ENCODE measurements at places on chromosomes 13 and 19.

- DNase-seq: no peak
Measured at GRCh38 chr19:5844456-5845433, 5.2 kb upstream of the FUT6 start.

DNA sequence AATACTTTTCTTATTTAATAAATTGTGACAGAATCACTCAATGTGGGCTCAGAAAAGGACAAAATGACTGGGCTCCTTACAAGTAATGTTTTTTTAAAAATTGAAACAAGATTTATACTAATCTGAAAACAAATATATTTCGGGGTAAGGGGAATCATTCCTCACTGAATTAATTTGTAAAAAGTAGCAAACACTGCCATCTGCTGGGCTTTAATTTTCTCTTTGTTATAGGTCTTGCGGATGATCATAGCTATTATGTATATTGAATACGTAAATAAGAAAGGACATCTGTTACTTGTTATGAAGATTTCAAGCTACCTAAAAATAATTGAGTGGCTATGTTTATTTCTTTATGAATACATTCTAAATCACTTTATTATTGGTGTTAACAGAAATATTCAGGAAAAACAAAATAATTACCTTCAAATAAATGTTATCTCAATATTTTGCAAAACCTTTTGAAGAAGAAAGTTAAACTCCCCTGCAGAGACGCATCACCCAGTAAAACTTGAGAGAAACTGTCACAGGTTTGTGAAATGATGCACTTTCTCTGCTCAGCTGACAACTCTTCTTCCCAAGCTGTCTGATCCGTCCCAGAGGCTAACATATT lies 17.8 kb upstream of the ENOX1 start:
- DNase-seq: no peak

- no peak for DNase-seq
Measured at GRCh38 chr13:108786456-108787200, 157.2 kb downstream of the MYO16 start.

DNA sequence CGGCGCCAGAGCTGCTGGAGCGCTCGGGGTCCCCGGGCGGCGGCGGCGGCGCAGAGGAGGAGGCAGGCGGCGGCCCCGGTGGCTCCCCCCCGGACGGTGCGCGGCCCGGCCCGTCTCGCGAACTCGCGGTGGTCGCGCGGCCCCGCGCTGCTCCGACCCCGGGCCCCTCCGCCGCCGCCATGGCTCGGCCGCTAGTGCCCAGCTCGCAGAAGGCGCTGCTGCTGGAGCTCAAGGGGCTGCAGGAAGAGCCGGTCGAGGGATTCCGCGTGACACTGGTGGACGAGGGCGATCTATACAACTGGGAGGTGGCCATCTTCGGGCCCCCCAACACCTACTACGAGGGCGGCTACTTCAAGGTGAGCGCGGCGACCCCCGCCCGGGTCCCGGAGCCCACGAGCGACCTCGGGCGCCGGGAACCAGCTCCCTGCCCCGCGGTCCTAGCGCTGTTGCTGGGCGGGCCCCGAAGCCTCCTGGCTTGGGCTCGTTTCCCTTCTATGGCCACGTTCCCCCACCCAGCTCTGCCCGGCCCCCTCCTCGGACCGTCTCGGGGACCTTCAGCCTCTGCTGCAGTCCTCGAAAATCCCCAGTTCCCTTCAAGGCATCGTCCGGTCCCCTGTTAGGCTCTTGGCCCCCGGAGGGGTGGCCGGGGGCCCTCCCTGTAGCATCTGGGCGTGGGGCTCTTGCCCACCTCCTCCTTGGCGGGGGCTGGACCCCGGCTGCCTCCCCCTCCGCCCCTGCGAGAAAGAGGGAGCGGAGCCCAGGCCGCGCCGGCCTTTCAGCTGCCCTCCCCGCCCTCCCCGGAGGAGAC lies at the start of gene CDC34:
Gene CDC34, plus strand, starts transcription at position 8 of the 808 bp plus-strand sequence. Its CDS starts 172 bp downstream, at position 180.
- DNase-seq: no peak

- DNase-seq: no peak
Measured at GRCh38 chr19:36113894-36114720, 568 bp downstream of the POLR2I start.

DNA sequence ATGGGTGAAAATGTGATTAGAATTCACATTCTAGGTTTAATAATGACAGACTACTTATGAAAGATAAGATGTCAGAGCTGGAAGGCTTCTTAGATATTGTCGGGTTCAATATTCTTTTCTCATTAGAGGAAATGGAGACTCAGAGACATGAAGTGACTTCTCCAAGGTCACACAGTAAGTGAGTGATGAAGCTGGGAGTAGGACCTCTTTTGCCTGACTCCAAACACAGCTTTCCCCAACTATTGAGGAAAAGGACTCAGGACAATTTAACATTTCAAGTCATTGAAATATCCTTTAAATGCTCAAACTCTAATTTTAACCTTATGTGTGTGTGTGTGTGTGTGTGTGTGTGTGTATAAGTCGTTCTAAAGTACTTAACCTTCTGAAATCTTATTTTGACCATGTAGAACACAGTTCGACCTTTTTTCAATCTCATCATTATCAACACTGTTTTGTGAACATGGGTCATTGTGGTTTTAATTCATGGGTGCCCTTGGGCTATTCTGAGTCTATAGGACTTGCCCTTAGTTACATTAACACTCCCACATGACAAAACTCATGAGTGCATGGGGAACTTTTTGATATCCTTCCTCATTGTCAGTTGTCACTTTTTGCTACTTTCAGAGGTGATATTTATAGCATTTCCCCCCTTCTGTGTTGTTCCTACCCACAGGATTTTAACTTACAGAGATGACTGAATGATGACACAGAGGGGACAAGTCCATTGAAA lies 53.0 kb downstream of the LRCH1 start:
- no peak for DNase-seq

DNA sequence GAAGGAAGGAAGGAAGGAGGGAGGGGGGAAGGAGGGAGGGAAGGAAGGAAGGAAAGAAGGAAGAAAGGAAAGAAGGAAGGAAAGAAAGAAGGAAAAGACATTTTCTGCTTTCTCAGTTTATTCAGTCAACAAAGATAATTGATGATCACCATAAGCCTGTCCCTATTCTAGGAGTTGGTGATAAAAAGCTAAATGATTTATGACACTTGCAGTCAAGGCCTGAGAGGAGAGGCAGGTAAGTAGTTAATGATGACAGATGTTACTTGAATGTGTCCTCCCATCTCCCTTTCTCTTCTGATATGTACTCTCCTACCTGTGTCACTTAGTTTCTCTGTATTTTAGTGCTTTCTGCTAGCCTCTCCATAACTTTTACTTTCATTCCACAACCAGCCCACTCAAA lies 141.3 kb downstream of the SLITRK6 start:
- DNase-seq: no peak

DNA sequence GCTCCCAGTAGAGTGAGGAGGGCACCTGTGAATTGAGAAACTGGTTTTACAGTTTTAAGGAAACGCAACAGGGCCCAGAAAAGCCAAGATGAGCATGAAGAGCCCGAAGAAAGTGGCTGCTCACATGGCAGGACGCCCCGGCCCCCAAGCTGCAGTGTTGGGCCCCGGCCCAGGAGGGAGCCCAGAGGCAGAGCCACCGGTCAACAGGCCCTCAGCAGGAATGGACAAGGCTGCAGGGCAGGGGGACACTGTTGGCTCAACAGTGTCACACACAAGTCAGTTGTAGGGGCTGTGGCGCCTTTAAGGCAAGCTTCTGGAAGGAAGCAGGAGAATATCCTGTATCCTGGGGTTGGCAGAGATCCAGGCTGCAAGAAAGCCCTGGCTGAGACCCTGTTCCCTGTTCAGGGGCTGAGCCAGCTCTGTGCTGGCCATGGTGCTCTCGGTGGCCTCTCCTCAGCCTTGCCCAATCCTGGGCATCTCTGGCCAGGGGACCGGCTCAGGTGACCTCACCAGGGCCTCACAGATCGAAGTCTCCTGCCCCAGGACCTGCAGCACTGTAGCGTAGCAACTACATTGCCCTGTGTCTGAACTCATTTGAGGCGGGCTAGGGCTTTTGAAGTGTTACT lies 28.0 kb downstream of the UPF1 start:
- no peak for DNase-seq

GRCh38 chr13:25529425-25529824 lies 157.7 kb downstream of the ATP8A2 start:
- no peak for DNase-seq

DNA sequence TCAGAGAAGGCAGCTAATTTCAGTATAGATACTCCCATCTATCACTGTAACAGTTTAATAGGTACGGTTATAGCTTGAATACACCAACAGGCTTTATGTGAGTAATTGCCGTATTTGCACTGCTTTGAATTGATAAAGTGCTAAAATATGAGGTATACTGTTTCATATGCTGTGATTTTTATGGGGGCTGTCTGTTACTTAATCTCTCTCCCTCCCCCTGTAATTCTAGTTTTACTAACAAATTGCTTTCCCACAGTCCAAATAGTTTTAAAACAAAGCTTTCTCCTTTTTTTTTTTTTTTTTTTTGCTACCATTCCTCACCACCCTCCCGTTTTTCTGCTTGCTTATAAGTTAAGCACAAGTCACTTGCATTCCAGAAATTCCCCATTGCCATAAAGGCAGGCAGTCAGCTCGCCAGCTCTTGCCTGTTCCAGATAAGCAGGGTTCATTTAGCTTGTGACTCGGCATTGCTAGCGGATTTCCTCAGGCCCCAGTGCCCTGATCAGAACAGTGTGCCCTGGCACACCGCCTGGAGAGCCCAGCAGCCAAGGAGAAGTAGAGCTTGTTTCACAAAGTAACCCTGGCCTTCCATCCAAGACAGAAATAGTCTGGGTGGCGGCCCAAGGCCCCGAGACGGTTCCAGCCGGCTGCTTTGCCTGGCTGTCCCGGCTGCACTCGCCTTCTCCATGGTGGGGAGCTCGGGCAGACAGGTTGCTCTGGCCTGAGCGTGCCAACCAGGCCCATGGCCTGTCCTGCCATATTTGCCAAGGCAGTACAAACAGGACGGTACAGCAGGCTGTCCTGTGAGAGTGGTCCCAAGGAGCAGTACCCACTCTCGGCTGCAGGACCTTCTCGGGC lies 43.5 kb upstream of the NPAS1 start:
- DNase-seq: no peak

- no peak for DNase-seq
Measured at GRCh38 chr13:39567569-39567968, 35.4 kb downstream of the LHFPL6 start.

- no peak for DNase-seq
Measured at GRCh38 chr19:11138601-11139300, 16.8 kb downstream of the SPC24 start.

- no peak for DNase-seq
Measured at GRCh38 chr19:30155381-30156200, 213.6 kb downstream of the URI1 start.

DNA sequence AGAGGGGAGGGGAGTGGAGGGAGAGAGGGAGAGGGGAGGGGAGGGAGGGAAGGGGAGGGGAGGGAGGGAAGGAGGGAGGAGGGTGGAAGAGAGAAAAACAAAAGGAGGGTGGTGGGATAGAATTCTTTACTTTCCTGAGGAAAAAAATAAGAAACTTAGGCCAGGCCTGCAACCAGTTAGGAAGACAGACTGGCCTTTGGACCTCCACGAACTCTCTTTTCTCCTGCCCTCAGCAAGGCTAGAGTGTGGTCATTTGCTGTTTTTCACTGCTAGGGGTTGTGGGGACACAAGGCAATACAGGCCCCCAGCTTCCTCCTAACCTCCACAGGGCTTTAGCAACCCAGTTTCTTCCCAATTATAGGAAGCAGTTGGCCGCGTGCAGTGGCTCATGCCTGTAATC lies 4.2 kb downstream of the CCDC8 start:
- no peak for DNase-seq

GRCh38 chr13:101205408-101205807 lies 210.9 kb downstream of the NALCN start:
- no peak for DNase-seq

GRCh38 chr13:113776231-113777125 lies 17.5 kb downstream of the TMEM255B start:
- DNase-seq: no peak

DNA sequence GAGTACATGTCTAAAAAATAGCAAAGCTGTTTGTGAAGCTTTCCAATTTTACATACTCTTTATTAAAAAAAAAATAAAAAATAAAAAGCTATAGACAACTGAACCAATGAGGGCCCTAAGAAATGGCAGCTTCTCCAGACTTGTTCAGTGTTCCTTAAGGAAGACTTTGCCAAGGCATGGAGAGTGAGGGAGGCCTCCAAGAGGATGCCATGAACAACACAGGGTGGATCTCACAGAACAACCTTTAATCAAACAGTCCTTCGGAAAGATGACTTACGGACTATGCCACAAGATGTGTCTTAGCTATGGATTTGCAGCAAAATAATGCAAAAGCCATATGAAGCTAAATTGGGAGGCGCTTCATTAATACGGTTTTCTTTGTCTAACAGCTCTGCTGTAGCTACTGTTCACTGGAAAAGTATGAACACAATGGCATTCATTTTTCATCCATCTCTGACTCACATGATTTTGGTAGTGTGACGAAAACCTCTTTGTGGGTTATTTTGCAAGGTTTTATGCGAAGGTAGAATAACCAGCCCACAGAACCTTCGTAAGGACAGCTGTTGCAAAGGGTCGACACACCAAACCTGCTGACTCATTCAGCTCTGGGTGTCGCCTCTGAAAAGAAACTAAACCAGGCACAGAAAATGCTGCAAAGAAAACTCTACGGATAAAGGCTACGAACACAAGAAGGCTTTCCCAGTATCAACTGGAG lies 27.7 kb downstream of the EFNB2 start:
- DNase-seq: no peak

- no peak for DNase-seq
Measured at GRCh38 chr13:109196948-109197347, 567.5 kb downstream of the MYO16 start.

GRCh38 chr19:5220866-5221265 lies 119.7 kb downstream of the PTPRS start:
- no peak for DNase-seq

GRCh38 chr13:84126671-84127171 lies 244.4 kb upstream of the SLITRK1 start:
- no peak for DNase-seq

DNA sequence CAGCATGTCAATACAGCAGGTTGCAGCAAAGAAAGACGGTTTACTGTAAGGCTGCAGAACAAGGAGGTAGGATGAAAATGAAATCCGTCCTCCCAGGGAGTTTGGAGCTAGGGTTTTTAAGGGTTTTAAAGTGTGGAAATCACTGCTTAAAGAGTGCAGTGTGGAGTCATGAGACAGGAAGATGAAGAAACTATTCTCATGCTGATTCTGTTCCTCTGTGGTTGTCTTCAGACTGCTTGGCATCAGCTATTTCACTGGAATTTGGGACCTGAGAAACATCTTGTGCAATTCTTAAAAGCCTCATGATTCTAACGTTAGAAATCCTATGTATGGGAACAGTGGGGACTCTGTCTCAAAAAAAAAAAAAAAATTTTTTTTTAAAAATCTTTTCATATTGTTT lies 11.4 kb downstream of the ZNF331 start:
- no peak for DNase-seq

DNA sequence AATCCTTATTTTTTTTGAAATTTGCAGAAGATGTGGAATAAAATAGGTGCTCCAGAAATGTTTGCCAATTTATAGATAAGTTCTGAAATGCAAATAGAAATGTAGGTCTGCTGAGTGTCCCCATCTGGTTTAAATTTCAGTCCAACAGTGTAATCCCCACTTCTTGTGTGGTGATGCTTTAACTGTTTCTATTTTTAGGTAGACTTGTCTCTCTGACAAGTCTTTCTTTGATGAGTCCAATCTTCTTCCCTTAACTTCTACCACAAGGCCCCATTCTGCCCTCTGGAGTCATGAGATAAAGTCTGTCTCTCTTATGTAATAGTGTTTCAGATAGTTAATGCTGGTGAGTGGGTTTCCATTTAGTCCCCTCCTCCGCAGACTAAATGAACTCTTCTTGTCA lies 390.4 kb downstream of the RFC3 start:
- no peak for DNase-seq

GRCh38 chr13:91302111-91302510 lies 45.4 kb upstream of the MIR17HG start:
- DNase-seq: no peak

- DNase-seq: no peak
Measured at GRCh38 chr19:40530091-40530901, 46.4 kb upstream of the SHKBP1 start.
